Kidney (tissue), 22 donors: ENCODE measurements at places on chromosomes 12 and 14.
A peak's percentile ranks its signal among the peaks of the same experiment; 100 is the strongest.

DNA sequence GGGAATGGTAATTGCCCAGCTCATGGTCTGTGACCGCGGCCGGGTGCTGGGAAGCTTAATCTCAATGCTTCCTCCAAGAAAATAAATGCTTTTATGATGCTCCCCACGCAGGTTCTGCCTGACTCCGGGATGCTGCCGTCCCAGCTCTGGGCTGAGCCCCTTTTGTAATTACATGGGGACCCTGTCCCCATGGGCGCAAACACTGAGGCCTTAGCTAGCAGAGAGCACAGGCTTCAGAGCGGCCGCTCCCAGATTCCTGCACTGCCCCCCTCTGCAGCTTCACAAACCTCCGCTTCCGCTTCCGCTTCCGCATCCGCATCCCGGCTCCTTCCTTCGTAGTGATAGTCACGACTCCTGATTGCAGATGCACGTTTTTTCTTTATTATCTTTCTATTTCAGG lies 129.5 kb downstream of the KIF26A start:
- no peaks in the 10 kb centered on the region for H3K36me3 ChIP-seq
- H3K4me3 ChIP-seq: no peak overlapping the region
- H3K27me3 ChIP-seq: no peaks in the 10 kb centered on the region

GRCh38 chr12:597926-598568 lies 65.2 kb downstream of the NINJ2 start:
- no peaks in the 10 kb centered on the region for H3K36me3 ChIP-seq
- no peak overlapping the region for H3K27ac ChIP-seq
- no peaks in the 10 kb centered on the region for H3K4me1 ChIP-seq
- no peak for DNase-seq

- no peak for DNase-seq
- no peaks in the 10 kb centered on the region for H3K27me3 ChIP-seq
- no peaks in the 10 kb centered on the region for H3K4me1 ChIP-seq
- no peak overlapping the region for H3K4me3 ChIP-seq
- H3K27ac ChIP-seq: no peak overlapping the region
- H3K36me3 ChIP-seq: peaks cover under 1% of the 10 kb centered on the region
Measured at GRCh38 chr12:72491426-72491825, 219.3 kb downstream of the TRHDE start.

DNA sequence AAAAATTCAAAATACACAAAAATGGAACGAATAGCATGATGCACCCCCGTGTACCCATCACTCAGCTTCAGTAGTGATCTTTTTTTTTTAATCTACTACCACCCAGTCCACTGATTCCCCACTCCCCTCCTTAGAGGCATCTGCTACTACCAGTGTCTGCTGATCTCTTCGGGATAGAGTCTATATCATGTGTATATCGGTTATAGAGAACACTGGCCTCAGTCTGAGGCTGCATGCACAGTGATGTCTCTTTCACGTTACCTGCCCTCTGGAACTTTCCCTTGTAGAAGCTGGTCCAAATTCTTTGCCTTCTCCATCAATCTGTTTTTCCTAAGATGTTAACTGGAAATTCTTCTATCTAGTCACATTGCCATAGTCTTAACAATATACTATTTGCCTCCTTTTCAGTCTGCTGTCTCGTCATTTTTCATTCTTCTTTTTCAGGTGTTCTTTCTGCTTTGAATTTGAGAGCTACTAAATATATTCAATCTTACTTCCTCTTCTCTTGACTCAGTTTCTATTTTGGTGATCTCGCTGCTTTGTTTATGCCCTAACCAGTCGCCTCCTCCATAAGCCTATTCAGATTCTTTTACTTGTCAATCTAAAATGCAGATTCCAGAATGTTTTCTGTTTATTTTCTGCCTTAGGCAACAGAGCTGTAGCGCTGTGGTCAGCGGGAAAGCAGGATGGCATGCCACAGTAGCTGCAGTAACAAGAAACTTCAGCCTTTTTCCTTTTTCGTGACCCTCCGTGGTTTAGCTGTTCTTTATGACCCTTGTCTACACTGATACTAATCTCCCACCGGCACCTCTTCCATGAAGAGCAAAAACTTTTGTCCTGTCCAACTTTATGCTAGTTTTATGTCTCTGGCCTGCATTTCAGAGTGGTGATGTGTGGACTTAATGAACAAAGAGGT lies 67.0 kb downstream of the FBXW8 start:
- no peaks in the 10 kb centered on the region for H3K4me1 ChIP-seq
- H3K27me3 ChIP-seq: no peaks in the 10 kb centered on the region
- no peak overlapping the region for H3K4me3 ChIP-seq
- H3K36me3 ChIP-seq: no peaks in the 10 kb centered on the region

DNA sequence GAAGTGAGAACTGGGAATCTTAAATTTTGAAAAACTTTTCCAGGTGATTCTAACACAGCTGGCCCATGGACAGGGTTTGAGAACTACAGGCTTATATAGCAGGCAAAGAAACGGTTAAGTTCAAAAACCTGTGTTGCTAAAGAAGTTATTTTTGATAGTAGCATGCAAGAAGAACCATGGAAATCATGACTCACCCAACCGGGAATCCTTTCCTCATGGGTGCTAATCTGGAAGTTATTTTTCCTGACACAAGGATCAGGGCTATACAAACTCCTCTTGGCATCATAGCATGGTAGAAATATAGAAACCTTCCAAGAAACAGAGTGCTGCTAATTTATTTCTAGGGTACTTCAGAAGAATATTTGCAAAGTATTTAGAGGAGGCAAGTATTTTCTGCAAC lies 588.7 kb downstream of the CCER1 start:
- no peaks in the 10 kb centered on the region for H3K36me3 ChIP-seq
- H3K27me3 ChIP-seq: no peaks in the 10 kb centered on the region
- H3K4me3 ChIP-seq: no peak overlapping the region
- no peak overlapping the region for H3K27ac ChIP-seq
- no peaks in the 10 kb centered on the region for H3K4me1 ChIP-seq
- DNase-seq: no peak

GRCh38 chr12:40768125-40768864 lies 76.1 kb downstream of the CNTN1 start:
- no peaks in the 10 kb centered on the region for H3K36me3 ChIP-seq
- no peaks in the 10 kb centered on the region for H3K4me1 ChIP-seq
- H3K27me3 ChIP-seq: no peaks in the 10 kb centered on the region
- H3K27ac ChIP-seq: no peak overlapping the region
- DNase-seq: no peak
- H3K4me3 ChIP-seq: no peak overlapping the region

DNA sequence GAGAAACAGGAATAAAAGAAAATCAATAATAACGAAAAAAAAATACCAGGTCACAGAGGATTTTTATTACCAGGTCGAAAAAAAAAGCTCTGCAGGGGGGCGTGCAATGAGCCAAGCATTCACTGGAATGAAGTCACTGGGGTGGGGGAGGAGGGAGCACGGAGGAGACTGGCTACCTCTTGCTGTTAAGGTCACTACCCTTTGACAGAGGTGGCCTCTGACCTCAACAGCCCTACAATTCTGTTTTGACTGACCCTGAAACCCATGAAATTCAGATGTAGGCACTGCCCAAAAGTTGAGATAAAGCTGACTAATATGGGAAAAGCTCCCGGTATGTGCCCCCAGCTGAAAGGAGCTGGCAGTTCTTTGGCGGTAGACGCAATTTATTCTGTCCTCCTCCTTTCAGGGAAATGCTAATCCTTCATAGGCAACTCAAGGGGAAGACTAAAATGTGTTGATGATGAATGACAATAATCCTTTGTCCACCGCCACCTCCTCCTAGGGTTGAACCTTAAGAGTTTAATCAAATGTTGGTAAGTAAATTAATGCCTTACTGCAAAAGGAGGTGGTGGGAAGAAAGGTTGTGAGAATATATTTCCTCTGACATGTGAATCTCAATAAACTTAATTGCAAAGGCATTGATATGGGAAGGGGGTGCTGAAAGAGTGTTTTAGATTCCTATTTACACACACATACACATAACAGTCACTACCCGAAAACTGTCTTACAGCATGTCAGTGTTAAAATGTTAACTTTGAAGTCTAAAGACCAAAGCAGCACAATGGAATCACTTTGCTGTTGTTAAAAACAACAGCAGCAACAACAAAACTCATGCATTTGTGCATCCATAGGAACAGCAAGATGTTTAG lies 6.3 kb upstream of the RIC8B start:
- H3K27me3 ChIP-seq: no peaks in the 10 kb centered on the region
- no peak for DNase-seq

GRCh38 chr12:86772696-86773095 lies 516.5 kb upstream of the MGAT4C start:
- no peak overlapping the region for H3K4me3 ChIP-seq
- no peak for DNase-seq
- H3K27me3 ChIP-seq: no peaks in the 10 kb centered on the region
- no peak overlapping the region for H3K27ac ChIP-seq
- H3K36me3 ChIP-seq: no peaks in the 10 kb centered on the region

DNA sequence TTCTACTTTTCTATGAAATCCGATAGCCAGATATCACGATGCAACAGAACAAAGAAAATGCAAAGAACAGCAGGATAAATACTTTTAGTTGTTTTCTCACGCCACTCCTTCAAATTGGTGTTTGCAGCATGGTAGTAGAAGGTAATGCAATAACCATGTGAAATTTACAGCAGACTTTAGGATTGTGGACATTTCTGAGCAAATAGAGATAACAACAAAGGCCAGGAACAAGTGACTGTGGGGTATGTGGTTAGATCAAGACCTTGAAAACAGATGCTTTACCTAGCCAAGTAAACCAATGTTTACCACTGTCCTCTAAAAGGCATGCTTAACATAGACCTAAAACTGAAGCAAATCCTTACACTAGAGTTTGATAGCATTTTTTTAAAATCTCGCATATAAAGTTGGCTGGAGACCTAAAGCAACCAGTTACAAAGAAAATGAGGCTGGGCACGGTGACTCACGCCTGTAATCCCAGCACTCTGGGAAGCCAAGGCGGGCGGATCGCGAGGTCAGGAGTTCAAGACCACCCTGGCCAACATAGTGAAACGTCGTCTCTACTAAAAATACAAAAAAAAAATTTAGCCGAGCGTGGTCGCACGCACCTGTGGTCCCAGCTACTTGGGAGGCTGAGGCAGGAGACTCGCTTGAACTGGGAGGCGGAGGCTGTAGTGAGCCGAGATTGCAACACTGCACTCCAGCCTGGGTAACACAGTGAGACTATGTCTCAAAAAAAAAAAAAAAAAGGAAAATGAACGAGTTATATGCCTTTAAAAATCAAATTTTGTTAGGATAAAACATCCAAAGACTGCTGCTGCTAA lies 123.2 kb upstream of the FOXN3 start:
- DNase-seq: no peak
- H3K36me3 ChIP-seq: no peaks in the 10 kb centered on the region
- no peak overlapping the region for H3K27ac ChIP-seq
- no peaks in the 10 kb centered on the region for H3K4me1 ChIP-seq
- no peaks in the 10 kb centered on the region for H3K27me3 ChIP-seq
- H3K4me3 ChIP-seq: no peak overlapping the region

DNA sequence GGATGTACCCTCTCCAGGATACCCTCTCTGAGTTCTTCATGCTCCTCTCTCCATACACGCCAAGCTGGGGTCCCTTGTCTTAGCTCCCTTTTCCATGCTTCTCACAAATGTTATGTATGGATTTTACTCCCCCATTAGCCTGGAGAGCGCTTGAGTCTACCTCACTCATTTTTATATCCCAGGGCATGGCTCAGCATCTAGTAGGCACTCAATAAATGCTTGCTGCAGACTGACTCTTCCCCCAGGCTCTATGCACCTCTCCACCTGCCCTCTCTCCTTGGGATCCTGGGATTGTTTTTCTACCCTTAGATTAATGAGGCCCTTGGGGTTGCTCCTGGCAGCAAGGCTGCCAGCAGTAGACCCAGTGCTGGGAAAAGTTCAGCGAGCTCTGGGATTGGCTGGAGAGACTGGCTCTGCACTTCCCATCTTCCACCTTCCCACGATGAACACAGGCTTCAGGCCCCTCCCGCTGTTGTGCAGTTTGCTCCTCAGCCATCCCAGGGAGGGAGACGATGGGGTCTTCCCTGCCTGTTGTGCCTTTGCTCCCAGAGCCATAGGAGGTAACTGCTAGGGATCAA lies 2.2 kb downstream of the NRIP2 start:
- H3K27me3 ChIP-seq: no peaks in the 10 kb centered on the region
- no peak overlapping the region for H3K27ac ChIP-seq
- peak overlapping the region; percentile 16 for H3K4me3 ChIP-seq

GRCh38 chr12:113532292-113532691 lies 60.6 kb upstream of the LHX5 start:
- DNase-seq: no peak
- no peak overlapping the region for H3K4me3 ChIP-seq
- H3K27me3 ChIP-seq: no peaks in the 10 kb centered on the region
- H3K27ac ChIP-seq: no peak overlapping the region
- no peaks in the 10 kb centered on the region for H3K4me1 ChIP-seq

- H3K27ac ChIP-seq: peak overlapping the region; percentile 86
- H3K4me1 ChIP-seq: peaks cover 22% of the 10 kb centered on the region
- H3K4me3 ChIP-seq: peak overlapping the region; percentile 98
- no peaks in the 10 kb centered on the region for H3K27me3 ChIP-seq
- peaks cover 5% of the 10 kb centered on the region for H3K36me3 ChIP-seq
Measured at GRCh38 chr14:53953002-53953827, 3.4 kb downstream of the BMP4 start.

- no peaks in the 10 kb centered on the region for H3K4me1 ChIP-seq
- DNase-seq: no peak
- no peaks in the 10 kb centered on the region for H3K27me3 ChIP-seq
- no peak overlapping the region for H3K4me3 ChIP-seq
Measured at GRCh38 chr14:106215229-106215628, 688.8 kb downstream of the TMEM121 start.

GRCh38 chr12:85836197-85837090 lies at the start of gene RASSF9:
RASSF9 (minus strand) TSS chr12:85836409; CDS start chr12:85836201, 208 bp downstream.
- peak; percentile 62 for DNase-seq
- H3K27me3 ChIP-seq: no peaks in the 10 kb centered on the region
- peak within 1 kb of the TSS; percentile 28 for H3K27ac ChIP-seq
- H3K36me3 ChIP-seq: no peaks in the 10 kb centered on the region
- H3K4me3 ChIP-seq: peak within 1 kb of the TSS; percentile 80
- no peaks in the 10 kb centered on the region for H3K4me1 ChIP-seq
